ENCODE measurements at places on chromosomes 5 and 9.

GRCh38 chr9:38263532-38263931, 129.0 kb upstream of the ALDH1B1 start:
- no peak for DNase-seq

DNA sequence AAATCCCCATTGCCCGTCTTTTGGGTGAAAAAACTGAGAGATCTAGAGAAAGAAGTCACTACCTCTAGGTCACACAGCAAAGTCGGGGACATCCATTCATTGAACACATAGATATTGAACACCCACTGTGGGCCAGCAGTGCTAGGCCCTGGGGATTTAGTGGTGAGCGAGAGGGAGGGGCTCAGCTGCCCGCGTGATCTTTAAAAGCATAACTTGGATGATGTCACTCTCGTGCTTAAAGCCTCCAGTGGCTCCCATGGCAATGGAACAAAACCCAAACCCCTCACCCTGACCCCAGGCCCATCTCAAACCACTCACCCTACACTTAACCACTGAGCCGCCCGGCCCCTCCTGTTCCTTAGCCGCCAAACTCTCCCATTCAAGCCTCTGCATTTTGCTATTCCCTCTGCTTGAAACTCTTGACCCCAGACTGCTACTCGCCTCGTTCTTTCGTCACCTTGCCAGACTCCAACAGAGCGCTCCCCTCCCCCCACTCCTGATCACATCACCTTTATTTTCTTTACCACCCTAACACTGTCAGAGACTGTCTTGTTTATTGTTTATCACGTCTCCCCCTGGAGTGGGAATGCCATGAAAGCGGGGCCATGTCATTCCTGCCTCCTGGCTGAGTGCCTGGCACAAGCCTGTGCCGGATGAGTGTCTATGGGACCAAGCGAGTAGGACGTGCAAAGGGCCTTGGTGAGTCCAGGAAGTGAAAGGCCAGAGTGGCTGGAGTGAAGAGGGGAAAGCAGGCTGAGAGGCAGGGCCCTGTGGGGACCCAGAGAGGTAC, 710 bp upstream of the PIP5KL1 start:
- peak; percentile 8 for DNase-seq

DNA sequence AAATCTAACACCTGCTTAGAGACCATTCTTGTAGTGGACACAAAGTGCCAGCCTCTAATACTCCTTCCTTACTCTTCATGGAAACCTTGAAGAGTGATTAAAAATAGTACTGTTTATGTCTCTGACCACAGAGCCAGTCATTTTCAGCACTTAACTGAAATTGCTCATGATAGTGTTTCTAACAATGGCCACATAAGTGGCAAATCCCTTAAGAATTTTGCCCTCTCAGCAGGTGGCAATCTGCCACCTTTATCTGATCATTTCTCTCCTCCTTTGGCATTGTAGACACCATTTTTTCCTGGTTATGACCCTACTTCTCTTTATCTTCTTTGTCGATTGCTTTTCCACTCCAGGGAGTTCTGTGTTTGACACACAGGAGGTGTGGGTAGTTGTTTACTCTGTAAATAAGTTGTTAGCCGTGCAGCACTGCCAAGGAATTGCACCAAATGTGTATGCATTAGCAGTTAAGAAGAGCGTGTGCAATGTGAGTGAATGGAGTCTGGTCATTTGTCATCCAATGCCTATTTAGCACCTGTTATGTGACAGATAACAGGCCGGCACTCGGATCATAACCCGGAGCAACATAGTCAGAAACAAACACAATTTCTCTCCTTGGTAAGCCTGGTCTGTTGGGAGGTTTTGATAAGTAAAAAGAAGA, 36.8 kb upstream of the STARD4 start:
- no peak for DNase-seq

- no peak for DNase-seq
Measured at GRCh38 chr5:68947986-68948385, 145.8 kb upstream of the SLC30A5 start.

DNA sequence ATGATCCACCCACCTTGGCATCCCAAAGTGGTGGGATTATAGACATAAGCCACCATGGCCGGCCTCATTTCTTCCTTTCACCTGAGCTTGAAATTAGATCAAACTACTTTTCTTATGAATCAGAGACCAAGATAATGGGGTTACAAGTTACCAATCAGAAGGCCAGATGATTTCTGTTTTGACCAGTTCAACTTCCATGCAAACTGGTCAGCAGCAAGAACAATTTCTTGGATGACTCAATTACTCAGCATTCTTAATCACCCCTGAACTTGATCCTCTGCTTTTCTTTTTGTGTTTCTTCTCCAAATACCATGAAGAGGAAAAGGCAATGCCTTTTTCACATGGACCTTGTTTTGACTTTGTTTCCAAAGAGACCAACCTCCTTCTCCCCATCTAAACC, 10.0 kb upstream of the PLIN2 start:
- no peak for DNase-seq

GRCh38 chr9:72424131-72424530, 59.1 kb upstream of the ZFAND5 start:
- DNase-seq, result no peak

GRCh38 chr9:117656002-117656401, 48.2 kb upstream of the TLR4 start:
- DNase-seq, result no peak

GRCh38 chr9:14271093-14271673, 42.8 kb downstream of the NFIB start:
- no peak for DNase-seq

- peak; percentile 15 for DNase-seq
Measured at GRCh38 chr5:141811287-141812155, 66.7 kb downstream of the PCDH1 start.

- no peak for DNase-seq
Measured at GRCh38 chr5:132896685-132897084, 23.2 kb downstream of the LEAP2 start.

DNA sequence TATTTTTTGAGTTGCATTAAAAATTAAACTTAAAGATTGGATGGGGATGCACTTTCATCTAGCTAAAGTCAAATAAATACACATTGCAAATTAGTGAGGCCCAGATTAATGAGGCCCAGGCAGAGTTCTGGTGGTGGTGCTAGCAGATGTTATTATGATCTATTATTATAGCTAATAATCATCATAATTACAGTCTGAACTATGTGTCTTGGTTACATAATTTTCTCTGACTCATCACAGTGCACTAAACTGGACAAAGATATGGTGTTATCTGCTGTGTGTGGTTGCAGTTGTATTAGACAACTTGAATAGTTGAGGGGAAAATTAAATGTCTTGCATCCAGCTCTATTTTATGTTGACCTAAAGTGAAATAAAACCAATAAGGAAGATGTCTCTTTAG, 568.8 kb downstream of the TLR4 start:
- no peak for DNase-seq

DNA sequence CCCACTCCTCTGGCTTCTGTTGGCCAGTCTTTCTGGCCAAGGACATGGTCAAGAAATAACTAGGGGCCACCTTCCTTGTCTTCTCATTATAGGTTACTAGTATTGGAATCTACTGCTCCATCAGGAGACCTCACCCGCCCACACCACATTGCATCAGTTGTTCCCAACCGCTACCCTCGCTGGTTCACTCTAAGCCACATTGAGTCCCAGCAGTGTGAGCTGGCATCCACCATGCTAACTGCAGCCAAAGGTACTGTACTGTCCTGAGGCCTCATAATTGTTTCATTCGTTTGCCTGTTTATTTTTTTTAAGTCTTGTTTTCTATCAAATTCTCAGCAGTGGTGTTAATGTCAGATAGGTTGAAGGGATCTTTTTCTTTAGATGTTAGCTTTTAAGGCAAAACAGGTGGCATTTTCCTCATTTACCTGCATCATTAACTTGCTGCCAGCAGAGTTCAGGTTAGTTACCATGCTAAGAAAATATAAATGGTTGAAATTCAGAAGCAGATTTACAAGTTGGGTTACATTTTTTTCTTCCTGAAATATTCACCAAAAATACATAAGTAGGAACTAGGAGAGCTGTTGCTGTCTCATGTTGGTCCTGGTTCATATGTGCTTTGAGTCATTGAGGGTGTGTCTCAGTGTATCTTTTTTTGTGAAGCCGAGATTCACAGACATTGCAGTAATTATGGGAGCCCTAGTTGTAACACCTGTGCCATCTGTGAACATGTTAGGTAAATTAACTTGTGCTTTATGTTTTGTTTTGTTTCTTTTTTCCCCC, 206.9 kb downstream of the ZSWIM6 start:
- no peak for DNase-seq

DNA sequence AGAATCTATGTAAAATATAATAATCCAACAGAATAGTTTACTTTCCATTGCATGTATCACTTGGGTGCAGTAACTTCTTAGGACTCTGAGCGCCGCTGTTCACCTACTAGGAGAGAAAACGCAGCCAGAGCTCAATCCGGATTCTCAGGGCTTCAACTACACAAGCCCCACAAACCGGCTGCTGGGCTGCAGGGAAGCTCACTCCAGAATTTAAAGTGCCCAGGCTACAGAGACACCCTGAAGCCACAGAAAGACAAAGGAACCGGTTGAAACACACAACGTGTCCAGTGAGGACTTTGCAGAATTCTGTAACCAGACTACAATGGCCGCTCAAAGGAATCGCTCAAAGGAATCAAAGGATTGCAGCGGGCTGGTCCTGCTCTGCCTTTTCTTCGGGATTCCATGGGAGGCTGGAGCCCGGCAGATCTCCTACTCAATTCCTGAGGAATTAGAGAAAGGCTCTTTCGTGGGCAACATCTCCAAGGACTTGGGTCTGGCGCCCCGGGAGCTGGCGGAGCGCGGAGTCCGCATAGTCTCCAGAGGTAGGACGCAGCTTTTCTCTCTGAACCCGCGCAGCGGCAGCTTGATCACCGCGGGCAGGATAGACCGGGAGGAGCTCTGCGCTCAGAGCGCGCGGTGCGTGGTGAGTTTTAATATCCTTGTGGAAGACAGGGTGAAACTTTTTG, at the start of gene PCDHGA10:
Gene PCDHGA10 (plus strand): TSS at position 134 of the 686 bp plus-strand sequence. CDS start 189 bp downstream, at position 323.
- DNase-seq, result peak; percentile 20

GRCh38 chr5:73215891-73216610, 43.1 kb downstream of the TMEM174 start:
- DNase-seq, result peak; percentile 42

DNA sequence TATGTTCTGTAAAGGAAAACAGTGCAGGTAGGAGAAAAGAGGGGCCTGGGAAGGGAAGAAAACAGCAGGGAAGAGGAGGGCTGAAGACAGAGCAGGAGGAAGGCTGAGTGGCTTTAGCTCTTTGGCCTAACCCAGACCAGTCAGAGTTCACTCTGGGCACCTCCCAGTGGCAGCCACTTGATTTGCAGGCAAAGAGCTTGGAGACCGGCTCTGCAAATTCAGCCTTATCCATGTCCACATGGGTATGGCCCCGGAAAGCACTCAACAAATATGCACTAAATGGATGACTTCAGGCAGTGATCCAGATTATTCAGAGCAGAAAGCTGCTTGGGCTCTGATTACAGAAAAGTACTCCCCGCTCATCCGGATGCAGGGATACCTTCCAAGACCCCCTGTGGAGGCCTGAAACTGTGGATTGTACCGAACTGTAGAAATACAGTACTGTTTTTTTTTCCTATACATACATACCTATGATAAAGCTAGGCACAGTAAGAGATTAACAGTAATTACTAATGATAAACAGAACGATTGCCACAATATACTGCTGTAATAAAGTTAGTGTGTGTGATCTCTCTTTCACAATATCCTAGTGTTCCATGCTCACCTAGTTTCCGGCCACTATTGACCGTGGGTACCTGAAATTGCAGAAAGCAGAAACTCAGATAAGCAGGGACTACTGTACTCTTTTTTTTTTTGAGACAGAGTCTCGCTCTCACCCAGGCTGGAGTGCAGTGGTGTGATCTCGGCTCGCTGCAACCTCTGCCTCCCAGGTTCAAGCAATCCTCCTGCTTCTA, 4.6 kb upstream of the RNU6ATAC start:
- no peak for DNase-seq

- DNase-seq, result no peak
Measured at GRCh38 chr5:67827541-67827940, 388.0 kb upstream of the PIK3R1 start.

DNA sequence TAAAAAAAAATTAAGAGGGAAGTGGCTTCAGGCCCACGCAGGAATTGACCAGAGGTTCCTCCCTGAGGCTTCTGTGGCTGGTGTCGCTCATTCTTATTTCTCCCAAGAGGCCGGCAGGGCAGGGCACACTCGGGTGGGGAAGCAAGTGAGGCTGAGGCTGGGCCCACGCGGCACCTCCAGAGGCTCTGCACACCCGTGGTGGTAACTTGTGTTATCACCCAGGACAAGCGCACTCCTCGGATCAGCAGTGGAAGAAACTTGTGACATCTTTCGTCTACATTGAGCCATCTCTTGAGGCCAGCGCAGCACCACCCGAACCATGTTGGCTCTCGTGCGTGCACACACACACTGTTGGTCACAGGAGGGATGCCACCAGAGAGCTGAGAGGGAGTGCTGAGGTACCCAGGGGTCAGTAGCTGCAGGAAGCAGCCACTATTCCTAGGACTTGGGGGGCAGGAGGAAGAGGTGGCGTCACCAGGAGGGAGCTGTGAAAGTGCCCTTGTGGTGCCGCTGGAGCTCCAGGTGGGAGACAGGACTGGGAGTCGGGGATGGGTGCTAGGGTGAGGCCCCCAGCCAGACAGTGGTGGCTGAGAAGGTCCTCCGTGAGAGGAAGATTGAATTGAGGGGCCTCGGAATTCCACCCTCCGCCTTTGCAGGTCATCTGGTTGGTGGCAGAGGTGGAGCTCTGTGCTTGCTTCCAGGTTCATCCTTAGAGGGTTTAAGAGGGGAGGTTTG, 6.4 kb downstream of the NDUFS6 start:
- no peak for DNase-seq

DNA sequence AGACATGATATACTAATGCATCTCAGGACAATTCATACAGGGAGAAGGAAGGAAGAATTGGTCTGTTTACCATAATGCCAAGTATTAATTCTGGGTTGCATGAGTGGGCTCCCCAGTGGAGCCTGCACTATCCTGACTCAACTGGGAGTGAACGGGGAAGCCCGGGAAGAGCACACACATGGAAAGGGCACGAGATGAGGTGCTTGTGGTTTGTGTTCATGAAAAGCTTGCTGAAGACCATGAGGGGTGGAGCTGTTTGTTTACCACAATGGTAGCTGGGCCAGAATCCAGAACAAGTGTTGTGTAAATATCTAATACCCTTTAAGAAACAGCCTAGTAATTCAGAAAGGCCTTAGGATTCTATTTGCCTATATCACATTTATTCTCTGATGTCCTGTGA, 44.6 kb downstream of the POC5 start:
- no peak for DNase-seq

- DNase-seq, result no peak
Measured at GRCh38 chr5:181166812-181167733, 19.7 kb downstream of the OR2V2 start.

GRCh38 chr9:116499986-116500871, 186.9 kb upstream of the TRIM32 start:
- no peak for DNase-seq

- no peak for DNase-seq
Measured at GRCh38 chr5:22594491-22594890, 258.7 kb downstream of the CDH12 start.

GRCh38 chr9:71769175-71770161, 1.2 kb upstream of the CEMIP2 start:
- DNase-seq, result peak; percentile 60
